ENCODE measurements at places on chromosomes 5 and 9.
A peak's percentile ranks its signal among the peaks of the same experiment; 100 is the strongest.

GRCh38 chr5:167442922-167443321 is 848.5 kb upstream of the WWC1 start:
- peak; percentile 29 for DNase-seq

DNA sequence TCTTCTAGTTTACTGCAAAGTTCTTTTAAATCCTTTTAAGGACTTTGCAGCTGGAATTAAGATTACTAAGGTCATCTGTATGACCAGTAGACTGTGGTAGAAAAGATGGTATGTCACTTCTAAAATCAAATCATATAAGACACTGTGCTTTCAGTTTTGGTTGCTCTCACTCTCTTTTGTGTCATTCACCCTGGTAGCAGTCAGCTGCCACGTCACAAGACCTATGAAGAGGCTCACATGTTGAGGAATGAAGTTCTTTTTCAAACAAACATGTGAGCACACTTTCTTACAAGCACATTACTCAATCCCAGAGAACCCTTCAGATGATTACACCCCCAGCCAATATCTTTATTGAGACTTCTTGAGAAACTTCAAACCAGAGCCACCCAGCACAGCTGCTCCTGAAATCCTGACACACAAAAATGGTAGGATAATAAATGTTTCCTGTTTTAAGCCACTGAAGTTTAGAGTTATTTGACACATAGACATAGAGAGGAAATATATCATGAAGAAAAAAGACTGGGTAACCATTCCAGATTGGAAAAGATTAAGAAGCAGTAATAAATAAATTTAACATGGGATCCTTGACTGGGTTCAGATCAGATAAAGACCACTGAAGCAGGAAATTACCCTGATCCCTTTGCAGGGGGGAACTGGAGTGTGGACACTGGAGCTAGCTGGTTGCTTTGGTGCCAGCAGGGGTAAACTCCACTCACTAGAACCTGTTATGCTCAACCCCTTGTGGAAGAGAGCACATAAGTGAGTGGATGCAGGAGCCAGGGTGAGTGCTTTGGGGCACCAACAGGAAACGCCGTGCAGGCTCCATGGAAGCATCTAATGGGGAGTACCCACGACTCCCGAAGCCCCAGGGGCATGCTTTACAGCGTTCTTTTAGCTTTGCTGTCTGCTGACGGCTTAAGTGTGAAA is 64.1 kb downstream of the SLCO4C1 start:
- DNase-seq, result no peak

GRCh38 chr5:84805473-84805872 is 420.8 kb upstream of the EDIL3 start:
- no peak for DNase-seq

DNA sequence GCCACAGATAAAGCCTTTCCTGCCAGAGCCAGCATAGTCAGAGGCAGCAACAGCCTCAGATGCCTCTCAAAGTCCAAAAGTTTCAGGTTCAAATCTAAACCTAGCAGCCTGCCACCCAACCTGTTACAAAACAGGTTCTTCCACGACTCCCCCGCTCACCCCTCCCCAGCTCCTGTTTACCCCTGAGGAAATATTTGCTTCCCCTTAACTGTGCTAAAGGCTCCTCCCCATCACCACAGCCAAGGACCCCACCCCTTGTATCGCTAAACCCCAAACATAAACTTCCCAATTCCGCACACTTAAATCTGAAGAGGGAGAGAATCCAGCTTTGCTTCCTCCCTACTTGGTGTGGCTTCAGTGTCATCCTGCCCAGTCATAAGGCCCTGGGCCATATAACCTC is 15.4 kb upstream of the VDAC1 start:
- no peak for DNase-seq

DNA sequence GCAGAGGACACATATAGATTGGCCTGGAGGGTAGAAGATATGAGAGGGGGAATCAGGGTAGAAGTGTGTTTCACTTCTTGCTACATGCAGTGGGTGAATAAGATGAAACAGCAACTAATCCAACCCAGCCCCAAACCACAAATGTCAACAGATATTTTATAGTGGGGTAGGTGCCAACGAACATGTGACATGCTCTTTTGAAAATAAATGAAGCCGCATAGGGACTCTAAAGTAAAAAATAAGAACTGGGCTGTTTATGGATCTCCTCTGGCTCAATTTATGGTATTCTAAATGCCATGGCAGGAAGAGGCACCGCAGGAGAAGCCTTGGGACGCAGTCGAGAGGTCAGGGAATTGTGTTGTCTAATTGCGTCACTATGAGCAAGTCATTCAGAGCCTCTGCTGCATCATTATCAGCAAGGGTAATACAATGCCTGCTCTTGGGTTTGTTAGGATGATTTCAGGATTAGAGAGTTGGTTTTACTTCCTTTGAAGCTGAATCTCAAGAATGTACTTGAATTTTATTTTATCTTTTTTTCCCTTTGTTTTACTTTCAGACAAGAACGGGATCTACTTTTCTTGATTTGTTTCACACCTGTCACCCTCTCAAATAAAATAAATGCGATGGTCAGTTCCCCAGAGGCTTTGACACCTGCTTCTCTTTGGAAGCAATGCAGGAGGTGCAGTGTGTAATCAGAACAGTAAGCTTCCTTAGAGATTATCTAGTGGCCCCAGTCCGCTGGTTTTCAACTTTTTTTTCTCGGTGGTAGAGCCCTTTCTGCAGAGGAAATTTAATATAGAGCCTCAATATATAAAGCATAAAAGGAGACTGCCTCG is 375.6 kb upstream of the CLINT1 start:
- DNase-seq, result no peak

DNA sequence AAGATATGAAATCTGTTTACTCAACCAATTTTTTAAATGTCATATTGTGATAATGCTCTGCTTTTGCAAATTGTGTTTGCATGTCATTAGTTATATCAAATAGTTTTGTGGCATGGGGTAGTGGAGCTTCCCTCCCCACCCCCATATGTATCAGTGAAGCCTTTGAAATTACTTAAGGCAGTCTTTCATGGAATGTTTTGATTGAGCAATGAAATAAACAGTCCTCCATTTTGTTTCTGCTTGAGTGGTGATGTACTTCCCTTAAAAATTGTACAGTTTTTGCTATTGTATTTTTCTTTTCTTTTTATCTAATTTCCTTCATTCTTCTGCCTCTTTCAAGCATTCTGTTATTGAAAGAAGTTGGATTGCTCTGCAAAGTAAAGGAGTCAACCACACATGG is 3.5 kb downstream of the SOWAHA start:
- DNase-seq, result peak; percentile 48

GRCh38 chr9:74205056-74205455 is 292.1 kb upstream of the RORB start:
- no peak for DNase-seq

DNA sequence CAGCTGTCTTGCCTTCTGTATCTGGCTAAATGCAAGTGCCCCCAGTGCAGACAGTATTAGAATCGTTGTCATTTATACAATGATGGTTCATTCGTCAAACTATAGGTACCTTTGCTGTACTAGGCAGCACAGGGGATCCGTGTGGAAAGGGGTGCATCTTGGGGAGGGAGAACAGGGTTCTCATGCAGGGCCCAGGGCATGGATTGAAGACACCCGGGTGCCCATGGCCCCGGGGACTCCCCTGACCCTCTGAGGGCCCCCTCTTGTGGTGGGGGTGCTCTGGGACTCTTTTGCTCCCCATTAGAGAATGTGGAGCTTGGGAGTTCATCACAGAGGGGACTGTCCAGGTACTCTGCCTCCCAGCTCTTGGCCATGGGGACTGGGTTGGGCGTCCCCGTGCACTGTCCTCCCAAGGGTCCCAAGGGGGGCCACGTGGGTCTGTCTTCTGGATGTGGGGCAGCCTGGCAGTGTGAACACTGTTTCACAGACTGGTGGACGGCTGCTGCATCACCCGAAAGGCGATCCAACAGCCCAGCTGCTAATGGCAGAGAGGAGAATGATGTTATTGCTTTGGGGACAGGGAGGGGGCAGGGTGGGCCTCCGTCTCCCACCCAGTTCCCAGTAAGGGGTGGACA is 36.9 kb upstream of the RXRA start:
- DNase-seq, result no peak

DNA sequence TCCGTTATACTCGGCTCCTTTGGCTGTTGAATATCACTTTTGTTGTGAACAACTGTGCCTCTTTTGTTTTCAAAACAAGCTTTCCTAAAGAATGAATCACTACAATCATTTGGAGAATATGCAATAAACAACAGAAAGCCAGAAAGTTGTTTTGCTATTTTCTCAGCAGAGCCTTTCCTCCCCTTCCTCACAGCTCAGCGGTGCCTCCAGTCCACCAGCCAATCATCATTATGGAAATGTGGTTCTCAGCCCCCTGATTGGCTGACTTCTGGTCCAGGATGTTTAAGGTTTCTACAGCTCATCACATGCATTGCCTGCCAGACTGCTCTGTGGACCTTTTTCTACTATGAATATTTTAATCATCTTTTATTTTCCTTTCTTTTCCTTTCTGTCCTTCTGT is 9.1 kb upstream of the ZNF608 start:
- DNase-seq, result peak; percentile 58

GRCh38 chr5:180287868-180288267 is 4.0 kb downstream of the MAPK9 start:
- DNase-seq, result peak; percentile 23

DNA sequence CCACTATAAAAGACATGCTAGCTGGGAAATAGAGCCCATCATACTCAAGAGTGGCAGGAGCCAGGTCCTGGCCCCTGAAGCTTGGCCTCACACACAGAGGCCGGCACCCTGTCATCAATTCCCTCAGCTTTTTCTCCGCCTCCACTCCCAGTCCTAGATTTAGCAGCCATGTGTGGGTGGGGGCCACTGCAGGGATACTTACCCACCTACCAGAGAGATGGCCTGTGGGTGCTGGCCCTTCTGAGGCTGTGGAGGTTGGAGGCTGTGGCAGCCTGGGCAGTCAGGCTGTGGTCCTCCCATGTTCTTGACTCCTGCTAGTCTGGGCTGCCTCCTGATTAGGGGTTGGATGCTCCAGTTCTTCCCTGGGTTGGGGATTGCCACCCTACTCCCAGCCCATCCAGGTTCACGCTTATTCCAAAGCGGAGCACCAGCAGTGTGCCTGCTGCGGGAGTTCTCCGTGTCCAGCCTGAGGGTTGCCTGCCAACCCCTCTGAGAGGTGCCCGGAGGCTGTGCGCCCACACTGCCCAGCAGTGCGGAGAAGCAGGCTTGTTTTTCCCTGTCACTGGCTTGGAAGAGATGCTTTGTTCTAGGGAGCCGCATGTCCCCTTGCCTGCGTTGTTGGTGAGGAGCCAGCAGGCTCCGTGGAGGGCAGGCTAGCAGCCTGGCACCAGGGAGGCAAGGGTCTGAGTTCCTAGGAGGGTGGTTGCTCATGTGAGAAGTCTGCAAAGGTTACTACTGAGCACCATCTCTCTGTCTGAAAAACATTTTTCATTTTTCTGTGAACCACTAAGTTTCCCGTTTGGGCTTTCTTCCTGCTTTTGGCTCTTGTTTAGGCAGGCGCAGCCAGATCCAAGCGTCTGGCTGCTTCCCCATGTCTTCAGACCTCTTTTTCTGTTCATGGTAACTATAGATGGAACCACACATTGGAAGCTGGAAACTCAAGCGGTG is 7.5 kb downstream of the SLC22A5 start:
- no peak for DNase-seq

- peak; percentile 96 for DNase-seq
Measured at GRCh38 chr5:128196791-128197190, 113.2 kb downstream of the SLC12A2 start.

DNA sequence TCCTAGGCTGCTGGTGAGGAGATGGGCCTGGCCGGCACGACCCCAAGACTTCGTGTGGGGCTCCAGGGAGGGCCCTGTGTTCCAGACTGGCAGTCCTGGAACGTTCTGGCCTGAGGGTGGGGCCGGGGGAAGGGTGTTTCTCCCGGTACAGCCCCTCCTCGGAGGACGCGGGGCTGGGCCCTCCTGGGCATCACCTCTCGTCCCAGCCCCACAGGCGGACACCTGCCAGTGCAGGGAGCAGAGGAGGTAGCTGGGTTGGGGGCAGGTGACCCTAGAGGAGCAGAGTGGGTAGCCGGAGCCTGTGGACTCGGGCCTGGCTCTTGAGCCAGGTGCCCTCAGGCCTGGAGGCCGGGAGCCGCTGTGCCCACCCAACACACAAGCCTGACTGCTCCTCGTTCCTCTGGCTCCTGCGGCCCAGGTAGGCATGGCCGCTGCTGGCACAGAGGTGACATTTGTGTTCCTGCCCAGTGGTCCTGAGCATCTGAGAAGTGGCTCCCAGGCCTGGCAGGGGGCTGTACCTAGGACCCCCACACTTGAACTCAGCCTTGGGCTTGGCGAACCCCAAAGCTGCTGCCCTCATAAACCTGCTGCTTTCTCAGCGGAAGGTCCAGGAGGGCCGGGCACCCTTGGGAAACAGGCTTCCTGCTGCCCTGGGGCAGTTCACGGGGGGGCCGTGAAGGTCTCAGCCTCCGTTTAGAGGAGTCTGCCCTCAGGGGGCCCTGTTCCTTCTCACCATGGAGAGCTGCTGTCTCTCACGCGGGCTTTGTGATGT is 817 bp downstream of the SLC6A19 start:
- no peak for DNase-seq

GRCh38 chr5:179271821-179272325 is 73.4 kb downstream of the ADAMTS2 start:
- DNase-seq, result no peak

GRCh38 chr9:124284237-124284831 is 26.6 kb downstream of the NEK6 start:
- no peak for DNase-seq

DNA sequence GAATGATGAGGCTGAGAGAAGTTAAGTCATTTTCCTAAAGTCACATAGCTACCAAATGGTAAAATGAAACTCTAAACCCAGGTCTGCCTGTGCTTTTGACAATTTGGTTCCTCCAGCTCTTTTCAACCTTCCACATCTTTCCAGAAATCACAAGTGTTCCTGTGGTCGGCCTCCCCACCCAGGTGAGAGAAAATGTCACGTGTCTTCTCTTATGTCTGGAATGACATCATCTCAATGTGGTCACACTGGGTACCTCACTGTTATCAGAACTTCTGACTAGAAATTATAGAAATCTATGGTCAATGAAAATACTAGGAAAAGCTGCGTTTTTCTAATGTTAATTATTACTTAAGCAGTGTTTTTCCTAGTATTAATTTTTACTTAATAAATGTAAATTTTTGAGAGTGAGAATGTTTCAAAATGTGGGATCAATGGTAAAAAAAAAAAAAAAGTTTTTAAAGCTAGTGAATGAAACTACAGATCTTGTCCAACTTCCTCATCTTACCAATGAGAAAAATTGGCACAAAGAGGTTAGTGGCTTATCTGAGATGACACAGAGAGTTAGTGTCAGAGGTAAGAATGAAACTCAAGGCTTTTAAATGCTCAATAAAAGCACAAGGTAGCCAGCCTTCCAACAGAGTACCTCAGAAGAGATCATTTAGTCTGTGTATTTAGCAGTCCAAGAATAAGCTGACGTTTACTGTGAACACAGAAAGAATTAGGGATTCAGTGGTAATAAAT is 228.7 kb upstream of the NR4A3 start:
- DNase-seq, result no peak

GRCh38 chr9:15510789-15511575 is at the start of gene PSIP1:
PSIP1 (minus strand) TSS chr9:15510970; CDS start chr9:15510188, 782 bp downstream.
- peak; percentile 76 for DNase-seq

DNA sequence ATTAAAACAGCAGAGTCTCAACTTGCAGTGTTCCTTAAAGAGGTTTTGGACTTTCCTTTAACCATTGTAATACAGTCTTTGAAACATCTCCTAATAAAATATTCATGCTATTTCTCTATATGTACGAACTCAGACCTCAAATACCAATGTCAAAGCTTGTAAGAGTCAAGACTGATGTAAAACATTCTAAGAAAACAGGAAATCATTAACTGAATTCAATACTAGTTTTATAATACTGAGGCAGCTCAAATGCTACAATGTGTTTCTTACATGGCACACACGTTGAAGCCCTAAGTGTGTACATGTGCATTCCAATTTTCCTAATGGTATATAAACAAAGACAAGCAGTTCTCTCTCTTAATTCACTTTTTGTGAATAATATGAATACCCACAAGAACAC is 11.6 kb downstream of the PSIP1 start:
- DNase-seq, result no peak
